ENCODE measurements at places on chromosomes 2 and 18.

DNA sequence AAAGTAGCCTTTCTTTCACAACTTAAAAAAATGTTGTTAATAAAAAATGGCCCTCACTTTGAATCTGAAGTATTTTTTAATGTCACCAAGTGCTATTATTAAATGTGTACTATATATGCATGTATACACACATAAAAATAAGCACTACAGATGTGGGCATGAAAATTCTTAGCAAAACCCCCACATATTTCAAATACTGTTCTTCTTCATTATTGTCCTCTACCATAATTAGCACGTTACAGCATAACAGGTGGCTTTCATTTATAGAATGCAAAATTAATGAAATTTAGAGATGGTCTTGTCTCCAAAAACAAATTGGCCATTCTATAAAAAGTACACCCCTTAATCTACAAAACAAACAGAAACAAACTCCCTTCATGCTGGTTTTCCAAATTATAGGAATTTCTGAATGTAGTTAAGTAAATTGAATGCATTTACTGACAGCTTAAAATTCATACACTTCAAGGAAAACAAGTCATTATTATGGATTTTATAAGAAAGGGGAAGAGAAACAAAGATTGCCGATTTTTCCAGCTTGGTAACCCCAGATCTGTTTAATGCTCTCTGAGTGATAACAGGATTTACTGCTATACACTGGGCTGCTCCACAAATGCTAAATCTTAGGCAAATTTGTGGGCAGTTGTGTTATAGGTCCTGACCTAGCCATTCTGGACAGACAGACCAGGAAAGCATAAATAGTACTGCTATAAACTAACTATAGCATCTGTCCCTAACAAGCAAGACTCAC is 67.2 kb downstream of the SPRED2 start:
- DNase-seq = no peak

- no peak for DNase-seq
Observed at GRCh38 chr2:118979152-118979861, 37.3 kb downstream of the MARCO start.

DNA sequence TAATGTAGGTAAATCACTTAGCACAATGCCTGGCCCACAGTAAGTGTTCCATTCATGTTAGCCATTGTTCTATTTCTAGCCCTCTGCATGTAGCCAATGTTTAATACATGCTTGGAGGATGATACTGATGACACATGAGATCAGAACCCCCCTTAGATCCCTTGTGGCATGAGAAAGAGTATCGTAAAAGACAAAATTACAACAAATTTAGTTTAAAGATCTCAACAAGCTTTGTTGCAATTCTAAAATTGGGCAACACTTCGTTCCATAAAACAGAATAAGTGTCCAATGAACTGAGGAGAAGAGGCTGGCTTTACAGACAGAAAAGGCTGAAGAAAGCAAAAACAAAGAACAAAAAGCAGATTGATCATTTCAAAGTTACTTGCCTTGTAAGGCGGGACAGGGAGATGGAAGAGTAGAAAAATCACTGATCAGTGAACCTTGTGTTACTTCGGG is 148.7 kb upstream of the SLC1A4 start:
- DNase-seq = no peak

GRCh38 chr18:78780719-78781600 is 198.7 kb upstream of the SALL3 start:
- DNase-seq = no peak

- DNase-seq = no peak
Observed at GRCh38 chr2:180962727-180963314, 17.6 kb upstream of the UBE2E3 start.

All from effector memory CD8-positive, alpha-beta T cell (primary cell).